GM04503 (cell line): ENCODE measurements at places on chromosomes 12 and 14.

DNA sequence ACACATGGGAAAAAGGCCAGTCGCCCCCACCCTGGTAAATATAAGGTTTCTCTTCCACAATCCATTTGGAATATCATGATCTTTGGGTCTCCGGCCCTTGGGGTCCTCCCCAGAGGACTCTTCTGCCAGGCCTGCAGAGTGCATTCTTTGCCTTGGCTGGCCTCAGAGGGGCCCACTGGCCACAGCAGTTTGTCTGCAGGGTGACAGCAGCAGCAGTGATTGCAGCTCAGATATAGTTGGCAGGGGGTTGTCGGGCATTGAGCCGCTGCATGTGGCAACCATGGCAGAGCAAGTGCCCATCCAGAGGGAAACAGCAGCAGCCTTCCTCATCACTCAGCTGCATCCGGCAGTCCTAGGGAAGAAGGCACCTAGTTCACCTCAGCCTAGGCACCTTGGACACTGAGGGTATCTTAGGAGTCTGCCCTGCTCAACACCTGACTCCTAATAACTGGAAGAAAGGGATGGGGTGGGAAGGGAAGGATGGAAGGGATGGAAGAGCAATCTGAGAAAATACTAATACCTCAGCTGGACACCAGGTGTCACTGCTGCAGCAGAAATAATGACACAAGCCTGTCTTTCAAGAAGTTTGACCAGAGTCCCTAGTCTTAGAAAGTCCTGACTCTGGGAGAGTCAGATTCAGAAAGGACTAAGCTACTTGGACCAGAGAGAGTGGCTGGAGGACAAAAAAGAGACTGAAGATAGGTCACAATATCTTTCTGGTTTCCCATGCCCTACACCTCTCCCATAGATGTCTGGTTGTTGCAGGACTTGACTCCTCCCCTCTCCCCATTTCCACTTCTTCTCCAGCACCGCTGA lies 8.9 kb downstream of the AJUBA start:
- DNase-seq, result no peak

GRCh38 chr14:35747379-35747778 lies 61.7 kb downstream of the RALGAPA1 start:
- DNase-seq, result no peak

DNA sequence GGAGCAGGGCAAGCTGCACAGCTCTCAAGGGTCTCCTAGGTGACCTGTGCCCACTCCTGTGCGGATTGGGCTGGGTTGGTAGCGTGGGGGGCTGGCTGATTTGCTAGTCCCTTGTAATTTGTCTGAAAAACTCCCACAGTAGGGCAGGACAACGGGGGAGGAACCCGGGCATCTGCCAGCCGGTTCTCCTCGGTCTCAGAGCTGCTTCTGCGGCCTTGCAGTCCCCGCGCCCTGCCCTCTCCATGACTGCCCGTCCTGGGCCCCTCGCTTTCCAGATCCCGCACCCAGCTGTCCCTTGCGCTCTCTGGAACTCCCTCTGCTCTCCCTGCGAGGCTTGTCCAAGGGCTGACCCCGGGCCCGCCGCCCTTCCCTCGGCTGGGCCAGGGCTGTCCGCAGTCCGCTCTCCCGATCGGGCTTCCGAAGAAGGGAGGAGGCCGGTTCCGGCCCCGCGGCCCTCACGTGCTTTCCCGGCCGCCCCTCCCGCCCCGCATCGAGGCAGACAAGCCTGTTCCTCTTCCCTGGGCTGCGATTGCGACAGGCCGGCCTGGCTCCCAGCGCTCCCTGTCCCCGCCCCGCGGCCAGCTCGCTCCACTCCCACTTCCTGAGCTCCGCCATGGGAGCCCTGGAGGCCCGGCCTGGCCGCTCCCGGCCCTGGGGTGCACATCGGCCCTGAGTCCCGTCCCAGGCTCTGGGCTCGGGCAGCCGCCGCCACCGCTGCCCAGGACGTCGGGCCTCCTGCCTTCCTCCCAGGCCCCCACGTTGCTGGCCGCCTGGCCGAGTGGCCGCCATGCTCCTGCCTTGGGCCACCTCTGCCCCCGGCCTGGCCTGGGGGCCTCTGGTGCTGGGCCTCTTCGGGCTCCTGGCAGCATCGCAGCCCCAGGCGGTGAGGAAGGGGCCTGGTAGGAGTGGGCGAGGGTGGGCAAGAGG lies at the start of gene LTBR:
LTBR (plus strand) TSS at position 591 of the 927 bp plus-strand sequence; CDS start at position 788, 197 bp downstream.
- peak; percentile 75 for DNase-seq

DNA sequence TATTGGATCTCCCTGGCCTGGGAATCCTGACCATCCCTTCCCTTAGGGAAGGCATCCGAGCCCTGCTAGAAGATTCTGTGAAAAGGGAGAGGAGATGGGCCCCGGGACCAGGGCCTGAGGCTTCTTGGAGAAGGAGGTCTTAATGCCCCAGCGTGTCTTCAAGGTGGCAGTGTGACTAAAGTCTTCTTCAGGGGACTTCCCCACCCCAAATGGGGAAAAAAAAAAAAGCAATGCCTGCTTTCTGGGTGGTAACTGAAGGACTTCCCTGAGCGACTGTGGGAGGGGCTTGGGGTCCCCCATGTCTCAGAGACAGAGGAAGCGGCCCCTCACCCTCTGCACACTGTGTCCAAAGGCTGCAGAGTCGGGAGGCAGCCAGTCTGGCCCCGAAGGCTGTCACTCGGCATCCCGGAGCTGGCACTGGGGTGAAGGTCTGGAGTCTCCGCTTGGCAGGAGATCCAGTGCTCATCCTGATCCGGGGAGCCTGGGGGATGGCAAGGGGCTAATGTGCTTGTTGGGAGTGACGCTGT lies 7.8 kb upstream of the PGF start:
- no peak for DNase-seq
